ENCODE measurements at places on chromosomes 16 and 17.

DNA sequence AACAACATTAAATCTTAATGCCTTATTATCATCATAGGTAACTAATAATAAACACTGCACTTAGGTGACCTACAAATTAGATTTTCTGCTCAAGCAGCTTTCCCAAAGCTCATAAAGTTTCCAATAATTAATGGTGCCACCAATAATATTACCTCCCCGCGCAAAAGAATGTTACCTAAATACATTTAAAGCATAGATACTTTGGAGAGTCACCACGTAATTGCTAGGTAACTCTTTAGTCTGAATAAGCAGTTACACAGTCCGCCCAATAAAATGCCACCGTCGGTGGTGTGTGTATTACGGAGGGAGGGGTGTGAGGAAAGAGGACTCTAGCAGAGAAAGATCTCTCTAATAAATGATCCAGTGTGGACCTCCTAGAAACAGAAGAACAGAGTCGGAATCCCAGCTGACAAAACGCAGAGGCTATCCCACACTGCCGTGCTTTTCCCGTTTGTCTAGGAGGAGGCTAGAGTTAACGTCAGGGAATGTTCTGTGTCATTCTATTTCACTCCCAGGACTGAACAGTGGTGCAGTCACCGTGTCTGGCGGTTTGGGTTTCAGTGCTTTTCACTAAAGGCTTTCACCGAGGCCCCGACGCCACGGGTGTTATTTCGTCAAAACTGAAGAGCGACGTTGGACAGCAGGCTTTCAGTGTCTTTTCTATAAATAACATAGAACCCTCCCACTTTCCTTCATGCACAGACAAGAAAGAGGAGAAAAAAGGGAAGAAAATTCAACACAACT lies 630 bp downstream of the RNFT1 start:
- DNase-seq, result peak; percentile 53

DNA sequence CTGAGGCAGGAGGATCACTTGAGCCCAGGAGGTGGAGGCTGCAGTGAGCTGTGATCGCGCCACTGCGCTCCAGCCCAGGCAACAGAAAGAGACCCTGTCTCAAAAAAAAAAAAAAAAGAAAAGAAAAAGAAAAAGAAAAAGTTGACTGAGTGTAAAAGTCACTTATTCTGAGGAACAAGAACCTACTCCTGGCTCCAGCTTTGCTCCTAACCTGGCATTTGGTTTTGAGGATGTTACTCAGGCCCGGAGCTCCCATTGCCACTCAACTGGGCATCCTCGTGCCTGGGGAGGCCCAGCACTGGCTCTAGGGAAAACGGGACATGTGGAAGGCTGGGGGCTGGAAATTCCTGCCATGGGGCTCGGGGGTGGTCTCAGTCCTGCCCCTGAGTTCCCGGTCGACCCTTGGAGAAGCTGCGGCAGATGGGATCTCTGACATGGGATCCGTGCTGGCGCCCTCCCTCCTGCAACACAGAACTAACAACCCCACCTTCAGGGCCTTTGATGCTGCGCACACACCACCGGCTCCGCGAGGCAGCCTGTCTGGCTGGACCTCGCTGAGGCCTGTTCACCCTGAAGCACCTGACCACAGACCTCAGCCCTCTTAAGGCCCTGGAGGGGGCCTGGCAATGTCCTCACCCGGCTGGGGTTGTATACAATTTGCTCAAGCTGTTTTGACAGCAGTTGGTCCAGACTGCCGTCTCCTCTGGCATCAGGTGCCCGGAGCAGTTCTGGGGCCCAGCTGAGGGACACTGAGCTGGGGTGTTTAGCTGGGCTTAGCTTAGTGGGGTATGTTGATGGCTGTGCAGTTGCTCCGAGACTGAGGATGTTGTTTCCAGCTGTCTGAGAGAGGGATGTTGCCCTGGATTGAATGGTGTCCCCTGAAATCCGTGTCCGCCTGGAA lies 12.3 kb downstream of the CD7 start:
- DNase-seq, result no peak

DNA sequence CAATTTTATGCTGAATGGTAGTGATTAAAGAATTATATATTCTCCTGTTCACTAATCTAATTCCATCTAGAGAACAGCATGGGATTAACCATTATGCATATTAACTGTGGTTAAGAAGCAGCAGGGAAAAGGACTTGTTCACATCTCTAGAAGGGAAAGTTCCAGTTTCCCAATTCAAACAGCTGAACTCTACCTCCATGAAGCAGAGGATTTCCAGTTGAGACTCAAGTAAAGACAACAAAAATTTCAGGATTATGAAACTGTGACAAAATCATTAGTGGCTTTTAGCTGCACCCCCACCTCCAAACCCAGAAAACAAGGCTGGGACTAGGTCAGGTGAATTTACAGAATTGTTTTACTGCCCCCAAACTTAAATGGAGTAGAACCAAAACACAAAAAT lies 73.6 kb downstream of the USP32 start:
- DNase-seq, result no peak

GRCh38 chr16:88200896-88201185 lies 181.9 kb upstream of the ZNF469 start:
- DNase-seq, result no peak

GRCh38 chr17:58032691-58033415 lies 25.8 kb upstream of the SRSF1 start:
- no peak for DNase-seq

- no peak for DNase-seq
Observed at GRCh38 chr17:37506678-37507077, 17.0 kb downstream of the DUSP14 start.

GRCh38 chr17:75774991-75775668 lies 9.5 kb upstream of the UNK start:
- no peak for DNase-seq

GRCh38 chr17:9408868-9409829 lies 166.5 kb downstream of the STX8 start:
- no peak for DNase-seq

GRCh38 chr16:89658221-89658879 lies 714 bp downstream of the SPATA33 start:
- no peak for DNase-seq

- DNase-seq, result no peak
Observed at GRCh38 chr16:30987581-30988190, 2.7 kb downstream of the HSD3B7 start.

- DNase-seq, result no peak
Observed at GRCh38 chr17:21183468-21183867, 30.5 kb downstream of the TMEM11 start.

GRCh38 chr16:2482249-2482648 lies 7.3 kb downstream of the TBC1D24 start:
- no peak for DNase-seq

DNA sequence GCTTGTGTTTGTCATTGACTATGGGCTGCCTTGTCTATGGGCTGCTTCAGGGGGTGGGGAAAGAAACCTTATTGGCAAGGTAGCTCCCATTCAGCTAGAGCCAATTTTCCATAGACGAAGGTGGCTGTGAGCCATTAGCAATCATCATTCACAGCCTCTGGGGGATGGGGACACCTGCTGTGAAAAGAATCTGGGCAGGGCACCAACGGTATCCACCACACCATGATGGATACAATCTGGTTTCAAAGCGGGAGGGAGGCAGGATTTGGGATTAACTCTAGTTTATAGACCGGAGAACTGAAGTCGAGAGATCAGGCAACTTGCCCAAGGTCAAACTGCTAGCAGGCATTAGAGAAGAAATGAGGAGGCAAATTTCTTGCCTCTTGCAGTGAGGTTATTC lies 182.3 kb downstream of the SHISA9 start:
- peak; percentile 70 for DNase-seq

DNA sequence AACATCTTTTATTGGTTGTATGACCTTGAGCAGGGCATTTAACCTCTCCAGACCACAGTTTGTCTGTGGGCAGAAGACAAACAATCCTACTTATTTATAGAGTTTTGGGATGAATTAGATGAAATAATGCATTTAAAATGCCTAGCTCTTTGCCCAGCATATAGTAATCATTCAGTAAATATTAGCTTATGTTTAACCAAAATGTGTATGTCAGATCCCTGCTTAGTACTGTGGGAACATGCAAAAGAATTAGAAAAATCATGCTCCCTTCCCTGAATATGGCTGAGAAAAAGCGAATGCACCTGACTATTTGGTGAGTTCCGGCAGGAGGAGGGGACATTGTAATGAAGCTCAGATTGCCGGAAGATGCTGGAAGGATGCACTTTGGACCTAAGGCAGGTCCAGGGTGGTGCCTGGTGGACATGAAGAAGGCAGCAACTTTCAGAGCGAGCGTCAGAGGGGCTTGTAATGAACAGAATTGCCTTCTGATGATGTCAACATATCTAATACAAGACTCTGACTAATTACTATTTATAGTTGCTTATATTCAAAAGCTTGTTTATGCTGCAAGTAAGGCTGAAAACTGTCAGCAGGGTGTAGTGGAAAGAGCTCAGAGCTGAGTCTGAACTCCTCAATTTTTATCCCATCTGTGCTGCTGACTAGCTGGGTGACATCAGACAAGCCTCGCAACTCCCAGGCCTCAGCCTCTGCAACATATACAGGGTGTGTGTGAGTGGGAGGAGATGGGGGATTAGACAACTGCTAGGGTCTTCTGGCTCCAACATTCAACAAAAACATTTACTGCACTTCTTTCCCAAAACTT lies 221.2 kb downstream of the PRKCA start:
- DNase-seq, result no peak

- no peak for DNase-seq
Observed at GRCh38 chr17:77609553-77610517, 348.7 kb upstream of the TNRC6C start.

- DNase-seq, result no peak
Observed at GRCh38 chr16:15665107-15665506, 15.1 kb downstream of the NDE1 start.

GRCh38 chr17:511833-512251 lies 159.2 kb upstream of the RPH3AL start:
- DNase-seq, result no peak

DNA sequence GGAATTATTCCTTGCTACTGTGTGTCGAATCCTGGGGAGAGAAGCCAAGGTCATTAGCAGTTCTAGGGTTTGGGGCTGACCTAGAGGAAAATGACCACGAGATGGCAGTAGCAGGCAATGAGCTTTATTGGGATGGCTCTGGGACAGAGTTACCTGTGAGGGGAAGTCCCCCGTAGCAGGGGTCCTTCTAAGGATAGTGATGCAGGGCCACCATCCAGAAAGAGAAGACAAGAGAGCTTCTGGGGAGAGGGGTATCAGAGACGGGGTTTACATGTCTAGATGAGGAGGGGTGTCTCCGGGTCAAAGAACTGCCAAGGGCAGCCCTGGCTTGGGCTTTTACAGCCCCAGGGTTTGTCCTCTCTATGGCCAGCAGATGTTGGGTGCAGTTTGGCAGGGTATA lies 6.4 kb upstream of the GGT6 start:
- DNase-seq, result peak; percentile 78

- DNase-seq, result no peak
Observed at GRCh38 chr17:45641541-45641940, 142.6 kb upstream of the CRHR1 start.

DNA sequence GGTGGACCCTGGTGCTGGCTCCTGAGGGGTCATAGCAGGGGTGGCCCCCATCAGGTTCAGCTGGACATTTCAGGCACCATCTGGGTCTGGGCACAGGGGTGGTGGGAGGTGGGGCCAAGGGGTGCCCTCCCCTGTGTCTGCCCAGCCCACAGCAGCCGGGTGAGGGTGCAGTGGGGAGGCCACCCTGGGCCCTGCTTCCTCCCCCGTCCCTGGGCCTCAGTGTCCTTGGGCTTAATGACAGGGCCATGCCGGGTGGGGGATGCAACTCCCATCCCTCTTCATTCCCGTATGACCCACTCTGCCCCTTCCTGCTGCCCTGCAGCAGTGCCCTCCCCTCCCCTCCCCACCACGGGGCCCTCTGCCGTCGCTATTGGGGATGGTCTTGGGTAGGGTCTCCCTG lies 10.7 kb downstream of the CPNE7 start:
- DNase-seq, result no peak

- DNase-seq, result no peak
Observed at GRCh38 chr17:13030056-13030455, 12.2 kb upstream of the ELAC2 start.

- peak; percentile 88 for DNase-seq
Observed at GRCh38 chr16:12439399-12440227, 364.1 kb downstream of the CPPED1 start.

DNA sequence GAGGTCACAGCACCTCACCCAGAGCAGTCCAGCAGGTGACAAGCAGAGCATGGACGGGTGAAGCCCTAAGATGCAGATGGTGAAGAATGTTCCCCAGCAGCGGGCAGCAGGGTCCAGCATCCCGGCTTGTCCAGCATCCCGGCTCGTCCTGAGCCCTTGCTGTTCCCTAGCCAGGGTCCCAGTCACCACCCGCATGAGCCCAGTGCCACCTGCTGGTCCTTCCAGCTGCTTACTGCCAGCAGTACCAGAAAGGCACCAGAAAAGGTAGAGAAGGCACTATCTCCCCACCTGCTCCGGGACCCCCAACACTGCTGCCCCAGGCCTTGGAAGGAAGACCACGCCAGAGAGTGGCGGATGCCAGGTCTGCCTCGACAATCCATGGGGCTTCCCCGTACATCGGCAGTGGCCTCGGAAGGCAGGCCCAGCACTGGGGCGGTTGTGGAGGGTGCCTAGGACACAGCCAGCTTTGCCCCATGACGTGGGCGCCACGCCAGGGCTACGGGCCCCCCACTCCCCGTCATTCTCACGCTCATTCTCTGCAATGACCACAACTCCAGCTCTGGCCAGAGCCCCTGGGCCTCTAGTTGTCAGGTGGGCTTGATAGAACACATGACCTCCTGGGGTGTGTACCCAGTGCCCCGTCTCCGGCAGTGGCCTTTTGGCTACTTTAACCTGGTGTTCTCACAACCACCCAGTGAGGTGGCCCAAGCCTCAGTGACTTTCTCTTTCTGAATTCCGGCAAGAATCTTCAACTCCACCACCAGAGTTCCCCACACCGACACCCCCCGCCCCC lies 1.4 kb downstream of the CENPX start:
- DNase-seq, result peak; percentile 17

DNA sequence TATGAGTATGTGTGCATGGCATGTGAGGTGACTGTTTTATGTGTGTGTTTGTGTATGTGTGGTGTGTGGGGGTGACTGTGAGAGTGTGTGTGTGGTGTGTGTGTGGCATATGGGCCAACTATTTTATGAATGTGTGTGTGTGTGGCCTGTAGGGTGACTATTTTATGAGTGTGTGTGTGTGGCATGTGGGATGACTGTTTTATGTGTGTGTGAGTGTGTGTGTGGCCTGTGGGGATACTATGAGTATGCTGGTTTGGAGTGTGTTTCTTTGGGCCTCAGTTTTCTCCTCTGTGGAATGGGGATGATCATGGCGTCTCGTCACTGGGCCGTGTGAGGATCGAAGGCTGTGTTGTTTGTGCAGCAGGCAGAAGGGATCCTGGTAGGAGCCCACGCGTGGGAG lies 152.1 kb upstream of the PLCG2 start:
- no peak for DNase-seq

- DNase-seq, result no peak
Observed at GRCh38 chr17:17144916-17145665, 61.0 kb downstream of the PLD6 start.

- no peak for DNase-seq
Observed at GRCh38 chr17:8160224-8160577, 2.5 kb downstream of the VAMP2 start.

DNA sequence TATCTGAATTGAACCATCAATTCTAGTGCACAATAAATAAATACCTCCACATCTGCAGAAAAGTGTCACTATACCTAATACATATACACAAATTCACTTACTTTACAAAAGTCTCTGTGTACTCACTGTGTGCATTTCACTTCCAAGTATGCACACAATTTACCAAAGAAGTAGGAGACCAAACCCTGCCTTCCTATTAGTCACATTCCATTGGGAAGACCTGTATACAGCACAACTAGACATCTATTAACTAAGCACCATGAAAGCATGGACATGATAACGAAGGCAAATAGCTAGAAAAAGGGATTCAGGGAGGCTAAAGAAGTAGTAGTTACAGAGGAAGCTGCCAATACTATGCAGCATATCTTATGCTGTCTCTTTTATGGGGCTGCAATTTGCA lies 139.5 kb downstream of the SNX11 start:
- no peak for DNase-seq
